ENCODE measurements at places on chromosomes 3 and 15. TPM values are rescaled to one million over a fixed set of nuclear protein-coding genes. Genes with fewer than 3 reads are reported as not detected.

DNA sequence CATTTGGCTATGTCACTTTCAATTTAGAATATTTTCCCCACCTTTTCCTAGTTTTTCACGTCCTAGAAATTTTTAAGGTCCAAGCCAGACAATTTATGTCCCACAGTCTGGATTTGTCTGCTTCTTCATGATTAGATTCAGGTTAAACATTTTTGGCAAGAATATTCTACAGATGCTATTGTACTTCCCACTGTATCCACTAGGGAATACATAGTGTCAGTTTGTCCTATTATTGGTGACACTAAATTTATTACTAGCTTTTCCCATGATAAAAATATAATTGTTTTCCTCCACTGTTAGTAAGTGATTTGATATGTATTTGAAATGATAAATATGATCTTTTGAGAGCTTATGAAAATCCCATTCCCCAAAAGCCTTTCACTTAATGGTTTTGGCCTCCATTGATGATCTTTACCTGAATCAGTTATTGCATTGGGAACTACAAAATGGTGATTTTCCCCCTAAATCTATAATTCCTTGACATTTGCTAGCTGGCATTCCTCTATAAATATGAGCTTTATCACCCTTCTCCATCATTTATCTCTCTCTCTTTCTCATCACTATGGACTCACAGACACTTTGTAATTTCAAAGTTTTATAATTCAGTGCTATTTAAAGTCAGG lies 8.3 kb downstream of the ARL14 start:
- no peak overlapping the region for H3K27ac ChIP-seq
- no peaks in the 10 kb centered on the region for H3K36me3 ChIP-seq
- no peaks in the 10 kb centered on the region for H3K4me1 ChIP-seq
- no peaks in the 10 kb centered on the region for H3K27me3 ChIP-seq

Gene SMCO1
- 0.45 TPM for total RNA-seq

DNA sequence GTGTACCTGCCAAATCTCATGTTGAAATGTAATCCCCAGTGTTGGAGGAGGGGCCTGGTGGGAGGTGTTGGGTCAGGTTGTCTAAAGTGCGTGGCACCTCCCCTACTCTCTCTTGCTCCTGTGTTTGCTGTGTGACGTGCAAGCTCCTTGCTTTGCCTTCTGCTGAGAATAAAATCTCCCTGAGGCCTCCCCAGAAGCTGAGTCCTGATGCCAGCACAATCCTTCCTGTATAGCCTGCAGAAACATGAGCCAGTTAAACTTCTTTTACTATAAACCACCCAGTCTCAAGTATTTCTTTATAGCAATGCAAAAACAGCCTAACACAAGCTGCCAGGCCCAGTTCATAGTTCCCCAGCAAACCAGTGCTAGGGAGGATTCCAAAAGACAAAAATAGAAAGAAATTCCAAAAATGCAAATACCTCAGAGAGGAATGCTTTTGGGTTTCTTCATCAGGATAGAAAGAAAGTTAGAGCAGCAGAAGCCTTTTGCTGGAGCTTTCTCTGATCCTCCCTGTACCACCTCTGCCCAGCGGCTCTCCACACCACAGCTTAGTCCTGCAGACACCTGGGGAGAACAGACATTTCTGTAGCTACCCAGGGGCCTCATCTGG lies 25.9 kb upstream of the CDV3 start:
- H3K4me3 ChIP-seq: no peak overlapping the region
- peak; percentile 82 for DNase-seq
- H3K27ac ChIP-seq: peak overlapping the region; percentile 93
- H3K27me3 ChIP-seq: no peaks in the 10 kb centered on the region
- peaks cover 12% of the 10 kb centered on the region for H3K4me1 ChIP-seq

- no peak overlapping the region for H3K4me3 ChIP-seq
- no peaks in the 10 kb centered on the region for H3K4me1 ChIP-seq
- no peak overlapping the region for H3K27ac ChIP-seq
- no peaks in the 10 kb centered on the region for H3K36me3 ChIP-seq
Observed at GRCh38 chr3:127037971-127038446, 55.1 kb downstream of the PLXNA1 start.

Gene KBTBD13
- total RNA-seq: 3.3 TPM

Gene RASGRP1
- 4.5 TPM for total RNA-seq

- H3K27me3 ChIP-seq: no peaks in the 10 kb centered on the region
- H3K36me3 ChIP-seq: no peaks in the 10 kb centered on the region
- no peak overlapping the region for H3K4me3 ChIP-seq
- H3K4me1 ChIP-seq: peaks cover 4% of the 10 kb centered on the region
Observed at GRCh38 chr3:2731843-2732242, 378.3 kb downstream of the IL5RA start.

All from cardiac muscle cell (in vitro differentiated cells and primary cell).